ENCODE measurements at places on chromosomes 4 and X.

- DNase-seq = no peak
Measured at GRCh38 chr4:93671093-93671492, 157.5 kb upstream of the ATOH1 start.

DNA sequence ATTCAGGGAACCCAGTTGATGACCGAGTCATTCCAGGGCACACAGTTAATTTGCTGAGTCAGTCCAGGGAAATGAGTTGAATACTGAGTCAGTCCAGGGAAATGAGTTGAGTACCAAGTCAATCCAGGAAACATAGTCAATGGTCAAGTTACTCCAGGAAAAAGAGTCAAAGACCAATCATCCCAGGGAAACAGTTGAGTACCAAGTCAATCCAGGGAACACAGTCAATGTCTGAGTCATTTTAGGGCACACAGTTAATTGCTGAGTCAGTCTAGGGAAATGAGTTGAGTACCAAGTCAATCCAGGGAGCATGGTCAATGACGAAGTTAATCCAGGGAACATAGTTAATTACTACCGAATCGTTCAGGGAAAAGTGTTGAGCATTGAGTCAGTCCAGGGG is 754.4 kb downstream of the NLGN4X start:
- DNase-seq = peak; percentile 29

DNA sequence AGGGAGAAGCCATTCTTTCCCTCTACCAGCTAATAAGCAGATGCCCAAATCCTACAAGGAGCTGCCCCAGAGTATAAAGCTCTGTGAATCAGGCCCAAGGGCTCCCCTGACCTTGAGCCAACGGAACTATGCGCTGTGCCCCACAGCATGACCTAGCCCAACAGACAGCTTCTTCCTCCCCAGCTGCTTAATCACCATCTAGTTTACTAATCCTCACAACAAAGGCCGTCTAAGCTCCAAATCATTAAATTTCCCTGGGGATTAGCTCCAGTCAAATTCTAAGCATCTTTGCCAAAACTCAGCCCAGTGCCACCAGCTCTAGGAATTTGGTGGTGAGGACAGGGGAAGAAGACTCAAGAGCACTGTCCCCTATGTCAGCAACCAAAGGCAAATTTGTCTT is 113.1 kb downstream of the SHROOM4 start:
- no peak for DNase-seq

DNA sequence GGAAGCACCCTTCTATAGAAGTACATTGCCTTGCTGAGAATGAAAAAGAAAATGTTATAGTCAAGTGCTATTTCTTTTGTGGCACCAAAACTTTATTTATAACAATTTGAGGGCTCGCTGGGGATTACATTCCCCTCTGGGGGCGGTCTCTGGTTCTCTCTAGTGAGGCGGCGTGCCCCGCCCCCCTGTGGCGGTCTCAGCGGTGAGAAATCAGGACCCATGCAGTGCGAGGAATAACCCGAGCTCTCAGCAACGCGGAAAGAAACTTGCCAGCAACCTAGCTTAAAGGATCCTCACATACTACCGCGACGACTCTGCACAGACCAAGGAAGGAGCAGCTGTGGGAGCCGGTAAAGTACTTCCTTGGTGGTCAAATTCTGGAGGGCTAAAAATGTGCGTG is 83.4 kb upstream of the SHISA3 start:
- DNase-seq = no peak

GRCh38 chr4:83342476-83342875 is 7.8 kb upstream of the HPSE start:
- no peak for DNase-seq

- DNase-seq = no peak
Measured at GRCh38 chr4:99200138-99200537, 18.9 kb downstream of the ADH6 start.

GRCh38 chr4:161577579-161578301 is 586.1 kb downstream of the FSTL5 start:
- DNase-seq = no peak

- no peak for DNase-seq
Measured at GRCh38 chrX:155086202-155086840, 15.0 kb downstream of the BRCC3 start.

DNA sequence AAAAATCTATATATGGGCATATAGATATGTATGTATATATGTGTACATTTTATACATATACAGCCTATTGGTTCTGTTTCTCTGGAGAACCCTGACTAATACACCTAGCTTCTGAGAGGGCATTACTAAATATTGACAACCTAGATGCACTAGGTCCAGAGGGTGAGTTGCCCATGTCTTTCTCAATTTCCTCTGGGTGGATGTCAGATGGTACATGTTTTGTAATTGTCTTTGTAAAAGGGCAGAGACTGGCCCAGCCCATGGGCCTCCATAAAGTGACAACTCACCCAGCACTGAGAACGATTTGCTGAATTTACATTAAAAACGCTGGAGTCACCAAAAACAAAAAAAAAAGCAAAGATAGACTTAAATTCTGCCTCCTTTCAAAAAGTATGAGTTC is 198.5 kb upstream of the FAM241A start:
- DNase-seq = no peak

GRCh38 chrX:11770320-11770719 is 12.3 kb downstream of the MSL3 start:
- DNase-seq = peak; percentile 43

DNA sequence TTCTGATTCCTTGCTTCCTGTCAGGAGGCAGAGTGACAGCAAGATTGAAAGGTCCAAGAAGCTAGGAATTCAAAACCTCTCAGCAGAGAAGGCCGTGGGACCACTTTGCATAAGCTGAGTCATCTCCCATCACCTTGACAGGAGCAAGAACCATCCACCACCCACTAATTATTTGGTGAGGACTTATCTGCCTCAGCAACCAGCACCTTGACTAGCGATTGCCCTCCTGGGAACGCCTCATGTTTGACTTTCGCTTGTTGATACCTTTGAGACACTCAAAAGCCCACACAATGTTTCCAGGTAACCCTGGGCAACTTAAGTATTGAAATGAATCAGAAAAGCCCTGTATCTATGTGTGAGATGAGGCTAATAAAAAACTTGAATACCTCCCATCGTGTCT is 233.5 kb upstream of the GYPA start:
- DNase-seq = no peak
